ENCODE measurements at places on chromosomes 16 and 17.
A peak's percentile ranks its signal among the peaks of the same experiment; 100 is the strongest.

DNA sequence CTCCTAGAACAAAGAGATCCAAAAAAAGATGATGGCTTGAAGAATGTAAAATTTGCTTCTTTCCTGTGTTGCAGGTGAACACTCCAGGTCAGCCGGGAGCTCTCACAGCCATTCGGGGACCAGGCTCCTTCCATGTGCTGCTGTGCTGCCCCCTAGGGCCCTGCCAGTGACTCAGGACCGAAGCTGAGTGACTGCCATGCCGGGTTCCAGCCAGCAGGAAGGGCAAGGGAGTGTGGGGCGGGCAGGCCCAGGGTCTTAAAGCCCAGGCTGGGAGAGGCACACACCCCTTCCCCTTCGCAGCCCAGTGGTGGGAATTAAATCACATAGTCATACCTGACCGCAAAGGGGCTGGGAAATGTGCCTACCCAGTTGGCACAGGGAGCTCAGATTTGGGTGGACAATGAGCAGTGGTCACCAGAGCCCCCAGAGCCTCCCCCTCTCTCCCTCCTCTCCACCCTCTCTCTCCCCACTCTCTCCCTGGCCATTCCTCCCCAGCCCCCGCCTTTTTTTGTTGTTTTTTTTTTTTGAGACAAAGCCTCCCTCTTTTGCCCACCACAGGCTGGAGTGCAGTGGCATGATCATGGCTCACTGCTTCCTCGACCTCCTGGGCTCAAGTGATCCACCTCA, 11.5 kb downstream of the EPOP start:
- DNase-seq: peak; percentile 36

GRCh38 chr16:4803898-4804762, 1.7 kb upstream of the ROGDI start:
- no peak for DNase-seq

DNA sequence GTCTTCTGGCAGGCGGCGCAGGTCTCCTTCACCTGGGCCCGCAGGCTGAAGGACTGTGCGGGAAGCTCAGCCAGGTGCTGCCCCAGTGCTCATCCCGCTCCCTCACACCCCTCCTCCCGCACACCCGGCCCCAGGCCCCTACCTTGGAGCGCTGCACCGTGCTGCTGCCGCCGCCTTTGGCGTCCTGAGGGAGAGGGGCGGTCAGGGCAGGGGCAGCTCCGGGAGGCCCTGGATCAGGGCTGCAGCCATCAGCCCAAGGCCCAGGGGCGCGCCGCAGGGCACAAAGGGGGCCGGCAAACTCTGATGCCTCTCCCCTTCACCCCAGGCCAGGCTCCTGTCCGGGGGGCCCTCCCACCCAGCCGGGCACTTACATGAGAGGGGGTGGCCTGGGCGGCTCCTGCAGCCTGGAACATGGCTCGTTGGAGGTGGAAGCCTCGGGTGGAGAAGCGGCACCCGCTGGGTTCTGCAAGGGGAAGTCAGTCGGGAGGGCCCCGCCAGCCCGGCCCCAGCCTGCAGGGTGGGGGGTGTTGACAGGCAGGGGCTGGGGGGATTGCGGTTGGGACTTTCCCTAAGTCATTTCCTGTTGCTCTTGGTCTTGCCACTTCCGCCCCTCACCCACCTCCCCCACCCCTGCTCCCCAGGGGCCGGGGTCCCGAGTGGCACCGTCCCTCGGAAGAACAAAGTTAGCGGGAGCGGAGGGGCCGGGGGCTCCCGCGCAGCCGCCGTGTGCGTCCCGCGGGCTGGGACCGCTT, 863 bp downstream of the LIMD2 start:
- DNase-seq: peak; percentile 94

DNA sequence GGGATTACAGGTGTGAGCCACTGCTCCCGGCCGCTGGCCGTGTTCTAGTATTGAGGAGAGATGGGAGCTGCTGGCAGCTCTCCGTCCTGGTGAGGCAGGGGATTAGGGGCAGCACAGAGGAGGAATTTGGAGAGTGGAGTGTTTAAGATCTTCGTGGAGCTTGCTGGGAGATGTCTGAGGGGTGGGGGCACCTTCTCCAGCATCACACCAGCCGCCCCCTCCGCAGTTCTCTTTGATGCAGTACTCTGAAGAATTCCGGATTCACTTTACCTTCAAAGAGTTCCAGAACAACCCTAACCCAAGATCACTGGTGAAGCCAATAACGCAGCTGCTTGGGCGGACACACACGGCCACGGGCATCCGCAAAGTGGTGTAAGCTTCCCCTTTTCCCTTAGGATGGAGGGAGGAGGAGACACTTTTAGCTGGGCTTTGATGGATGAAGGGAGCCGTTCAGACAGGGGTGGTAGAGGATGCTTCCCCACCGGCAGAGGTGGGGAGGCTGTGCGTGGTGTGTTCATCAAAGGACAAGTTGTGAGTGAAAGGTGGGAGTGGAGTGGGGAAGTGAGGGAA, 11.9 kb downstream of the ITGAM start:
- DNase-seq: no peak

DNA sequence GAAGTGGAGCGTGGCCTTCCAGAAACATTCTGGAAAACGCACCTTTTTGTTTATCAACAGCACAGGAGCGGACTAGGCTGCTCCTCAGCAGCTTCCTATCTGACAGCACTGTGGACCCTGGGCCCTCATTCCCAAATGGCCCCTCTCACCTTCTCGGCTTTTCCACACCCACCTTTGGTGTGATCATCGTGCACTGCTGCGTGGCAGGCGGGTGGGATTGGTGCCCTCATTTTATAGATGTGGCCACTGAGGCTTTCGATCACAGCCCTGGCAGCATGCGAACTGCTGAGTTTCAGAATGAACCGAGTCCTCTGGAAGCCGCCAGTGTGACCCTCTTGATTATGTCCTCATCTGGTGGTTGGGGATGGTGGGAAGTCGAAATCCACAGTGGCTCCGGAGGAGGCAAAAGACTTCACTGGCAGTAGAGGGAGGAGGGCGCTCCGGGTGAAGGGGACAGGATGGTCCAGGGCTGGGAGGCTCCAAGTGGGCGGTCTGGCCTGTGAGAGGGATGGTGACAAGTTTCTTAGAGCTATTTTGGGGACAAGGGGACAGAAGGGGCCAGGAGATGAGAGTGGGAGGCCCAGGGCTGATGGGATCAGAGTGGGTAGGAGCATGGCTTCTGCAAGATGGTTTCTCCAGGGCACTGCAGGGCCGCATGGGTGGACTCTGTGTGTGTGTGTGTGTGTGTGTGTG, 49.5 kb downstream of the NKD1 start:
- no peak for DNase-seq

- no peak for DNase-seq
These were observed 8.1 kb downstream of the NOG start for GRCh38 chr17:56601591-56601990.

- DNase-seq: no peak
These were observed 72.2 kb upstream of the BRD7 start for GRCh38 chr16:50440991-50441390.

GRCh38 chr16:2432286-2432685, 3.0 kb downstream of the CCNF start:
- DNase-seq: peak; percentile 9

GRCh38 chr16:20931066-20931600, 30.6 kb downstream of the LYRM1 start:
- no peak for DNase-seq

- no peak for DNase-seq
These were observed 24.9 kb downstream of the UBE2G1 start for GRCh38 chr17:4341616-4341977.

DNA sequence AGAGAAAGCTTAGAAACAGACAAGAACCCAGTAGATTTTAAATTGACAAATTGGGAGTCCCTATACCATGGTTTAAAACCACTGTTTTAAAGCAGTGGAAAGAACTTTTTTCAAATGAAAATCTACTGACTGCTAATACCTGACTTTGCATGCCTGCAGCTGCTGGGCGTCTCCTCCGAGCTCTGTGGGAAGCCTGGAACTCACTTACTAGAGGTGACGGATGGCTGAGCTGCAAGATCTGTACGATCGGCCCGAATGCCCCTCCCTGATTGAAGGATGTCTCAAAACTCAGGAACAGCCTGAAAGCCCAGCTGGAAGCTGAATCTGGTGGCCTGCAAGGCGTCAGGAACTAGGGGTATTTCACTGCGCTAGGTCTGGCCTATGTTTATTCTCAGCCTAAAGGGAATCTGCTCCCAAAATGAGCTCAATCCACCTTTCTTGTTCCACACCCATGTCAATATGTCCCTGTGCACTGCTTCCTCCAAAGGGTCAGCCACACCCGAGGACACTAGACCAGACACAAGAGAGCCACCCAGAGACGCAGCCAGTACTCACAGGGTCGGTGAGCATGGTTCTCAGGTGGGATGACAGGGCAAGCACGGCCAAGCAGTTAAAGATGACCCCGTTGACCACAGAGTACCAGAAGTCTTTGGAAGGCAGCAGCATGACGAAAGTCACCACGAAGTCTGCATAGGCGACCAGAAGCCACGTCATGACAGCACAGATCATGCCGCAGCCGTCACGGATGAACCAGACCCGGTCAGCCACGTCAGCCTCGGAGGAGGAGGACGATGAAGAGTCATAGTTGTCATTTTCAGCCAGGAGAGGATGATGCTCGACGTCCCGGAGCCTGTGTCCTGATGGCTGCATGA, 21.4 kb downstream of the ZDHHC7 start:
- DNase-seq: no peak

- DNase-seq: no peak
These were observed 19.9 kb downstream of the POLR3E start for GRCh38 chr16:22317001-22317530.

- DNase-seq: peak; percentile 68
These were observed 17.5 kb upstream of the MTMR4 start for GRCh38 chr17:58531661-58532554.

GRCh38 chr17:74877592-74878548, 5.1 kb upstream of the FDXR start:
- DNase-seq: no peak

GRCh38 chr16:75584108-75584507, 17.9 kb downstream of the GABARAPL2 start:
- no peak for DNase-seq

DNA sequence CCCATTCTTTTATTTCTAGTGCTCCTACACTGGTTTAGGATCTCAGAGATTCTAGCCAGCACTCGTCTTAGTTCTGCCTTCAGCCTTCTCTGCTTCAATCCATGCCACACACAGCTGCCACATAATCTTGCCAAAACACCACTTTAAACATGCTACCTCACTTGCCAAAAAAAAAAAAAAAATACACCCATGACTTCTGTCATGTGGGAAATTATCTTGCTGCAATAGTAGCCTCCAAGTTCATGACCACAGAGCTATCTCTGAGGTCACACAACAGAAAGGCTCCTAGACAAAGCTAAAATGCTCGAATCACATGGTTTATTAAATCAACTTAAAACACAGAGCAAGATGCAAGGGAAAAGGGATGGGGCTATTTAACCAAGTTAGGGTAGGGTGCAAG, 18.1 kb downstream of the FZD2 start:
- no peak for DNase-seq

GRCh38 chr16:85911251-85911930, 12.4 kb downstream of the IRF8 start:
- DNase-seq: no peak

GRCh38 chr16:84331998-84332780, 36.1 kb upstream of the ATP2C2 start:
- DNase-seq: no peak

GRCh38 chr17:69704935-69705334, 290.4 kb downstream of the MAP2K6 start:
- DNase-seq: no peak

DNA sequence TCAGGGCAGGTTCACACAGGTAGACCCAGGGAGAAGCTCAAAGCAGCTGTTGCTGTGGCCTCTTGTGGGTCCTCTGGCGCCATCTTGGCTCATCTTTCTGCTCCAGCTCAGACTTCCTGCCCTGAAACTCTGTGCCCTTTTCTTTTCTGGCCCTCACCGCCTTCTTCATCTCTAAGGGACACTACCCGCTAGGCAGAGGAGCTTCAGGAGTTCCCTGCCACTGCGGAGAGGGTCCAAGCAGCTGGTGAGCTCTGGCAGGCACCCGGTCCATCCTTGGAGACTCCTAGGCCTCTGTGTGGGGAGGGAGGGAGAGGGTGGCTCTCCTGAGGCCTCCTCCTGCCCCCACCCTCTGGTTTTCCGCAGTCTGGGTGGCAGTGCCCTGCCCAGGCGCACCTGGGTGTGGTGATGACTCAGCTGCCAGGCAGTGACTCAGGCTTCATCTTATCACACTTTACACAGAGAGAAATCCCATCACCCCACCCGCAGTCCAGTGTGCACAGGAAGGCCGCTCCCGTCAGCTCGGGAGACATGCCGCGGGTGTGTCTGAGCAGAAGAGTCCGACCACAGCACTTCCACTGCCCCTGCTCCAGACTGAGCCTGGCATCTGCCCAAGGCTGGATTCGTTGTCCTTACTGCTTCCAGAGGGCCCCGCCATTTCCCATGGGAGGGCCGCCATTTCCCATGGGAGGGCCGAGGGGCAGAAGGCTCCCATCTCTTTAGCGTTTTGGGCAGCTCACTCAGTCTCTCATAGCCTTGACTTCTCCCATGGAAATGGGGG, 7.3 kb downstream of the NT5C start:
- DNase-seq: peak; percentile 45

DNA sequence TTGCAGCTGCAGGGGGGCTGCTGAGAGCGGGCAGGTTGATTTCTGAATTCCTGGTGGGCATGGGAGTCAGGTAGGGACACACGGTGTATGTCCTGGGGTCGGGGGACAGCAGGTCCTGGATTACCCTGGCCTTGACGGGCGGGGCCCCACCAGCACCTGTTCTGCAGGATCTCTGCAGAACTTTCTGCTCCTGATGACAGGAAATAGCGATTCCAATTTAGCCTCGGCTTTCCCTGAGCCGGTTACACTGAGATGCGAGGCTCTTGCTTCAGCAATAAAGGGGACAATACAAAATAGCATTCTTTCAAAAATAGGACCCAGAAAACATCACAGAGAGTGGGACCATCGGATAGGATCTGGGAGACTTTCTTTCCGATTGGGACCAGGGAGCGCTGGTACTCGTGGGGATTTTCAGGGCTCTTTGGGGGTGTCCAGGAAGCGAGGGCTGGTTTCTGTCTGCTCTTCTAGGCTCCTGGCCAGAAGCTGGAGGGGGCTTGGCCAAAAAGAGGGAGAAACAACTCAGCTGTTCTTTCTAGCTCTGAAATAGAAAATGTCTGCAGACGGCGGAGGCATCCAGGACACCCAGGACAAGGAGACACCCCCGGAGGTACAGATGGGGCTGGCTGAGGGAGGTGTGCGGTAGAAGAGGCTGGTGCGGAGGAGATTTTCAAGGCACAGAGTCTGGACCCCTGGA, 642 bp downstream of the ZNF205 start:
- no peak for DNase-seq

GRCh38 chr16:1146409-1146808, 6.5 kb upstream of the CACNA1H start:
- DNase-seq: no peak

DNA sequence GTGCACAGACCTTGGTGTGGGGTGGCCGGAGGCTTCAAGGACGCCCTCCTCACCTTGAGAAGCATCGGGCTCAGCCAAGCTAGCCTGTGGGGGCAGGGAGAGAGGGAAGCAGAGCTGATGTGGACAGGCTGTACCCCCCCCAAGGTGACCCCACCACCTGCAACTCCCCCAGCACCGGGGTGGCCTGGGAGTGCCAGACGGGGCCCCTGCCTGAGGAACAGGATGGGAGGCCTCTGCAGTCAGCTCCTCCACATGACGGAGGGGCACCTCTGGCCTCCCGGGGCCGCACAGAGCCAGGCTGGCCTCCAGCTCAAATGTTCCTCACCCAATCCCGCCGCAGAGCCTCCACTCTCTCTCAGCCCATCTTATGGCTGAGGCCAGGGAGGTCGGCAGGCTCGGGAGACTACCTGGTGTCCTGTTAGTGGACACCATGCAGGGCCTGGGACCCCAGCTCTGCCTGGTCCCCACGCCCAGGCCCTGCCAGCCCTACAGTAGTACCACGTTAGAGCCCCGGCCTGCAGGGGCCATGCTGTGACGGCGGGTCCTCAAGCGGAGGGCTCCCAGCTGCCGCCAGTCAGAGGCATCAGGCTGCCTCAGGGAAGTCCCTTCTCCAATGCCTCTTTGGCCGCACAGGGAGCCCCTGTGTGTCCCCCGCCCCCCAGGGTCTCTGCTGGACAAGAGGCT, 19.4 kb upstream of the SLC38A10 start:
- no peak for DNase-seq
